ENCODE measurements at places on chromosomes 6 and 20. TPM values are rescaled to one million over a fixed set of nuclear protein-coding genes. Genes with fewer than 3 reads are reported as not detected.

GRCh38 chr6:155542036-155542435 lies 86.4 kb upstream of the NOX3 start:
- DNase-seq, result no peak

DNA sequence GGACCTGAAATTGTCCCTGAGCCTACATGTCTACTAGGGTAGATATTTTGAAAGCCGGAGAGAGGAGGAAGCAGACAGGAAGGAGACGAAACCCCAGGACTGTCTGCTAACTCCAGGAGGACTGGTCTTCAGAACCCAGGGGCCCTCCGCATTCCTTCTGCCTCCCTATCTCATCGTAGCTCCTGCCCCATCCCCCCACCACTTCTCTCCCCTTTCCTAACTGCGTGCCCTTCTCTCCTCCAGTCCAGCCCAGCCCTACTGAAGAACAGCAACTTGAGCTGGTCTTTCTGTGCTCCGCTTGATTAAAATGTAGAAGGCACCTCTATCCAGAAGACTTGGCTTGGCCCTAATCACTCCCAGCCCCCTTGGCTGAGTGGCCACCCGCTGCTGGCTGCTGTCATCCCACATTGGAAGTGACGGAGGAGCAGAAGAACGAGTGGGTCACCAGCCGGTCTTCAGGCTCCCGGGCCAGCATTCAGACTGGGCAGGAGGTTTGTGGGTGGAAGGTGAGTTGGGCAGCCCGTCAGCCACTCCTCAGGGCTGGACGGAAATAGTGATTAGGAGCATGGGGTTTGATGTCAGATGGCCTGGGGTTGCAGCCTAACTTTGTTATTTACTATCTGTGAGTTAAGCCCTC lies 28.8 kb upstream of the ANGPT4 start:
- DNase-seq, result no peak

GRCh38 chr6:96832780-96833179 lies 4.5 kb downstream of the GPR63 start:
- no peak for DNase-seq

GRCh38 chr20:37256286-37256685 lies 5.3 kb downstream of the GHRH start:
- no peak for DNase-seq

DNA sequence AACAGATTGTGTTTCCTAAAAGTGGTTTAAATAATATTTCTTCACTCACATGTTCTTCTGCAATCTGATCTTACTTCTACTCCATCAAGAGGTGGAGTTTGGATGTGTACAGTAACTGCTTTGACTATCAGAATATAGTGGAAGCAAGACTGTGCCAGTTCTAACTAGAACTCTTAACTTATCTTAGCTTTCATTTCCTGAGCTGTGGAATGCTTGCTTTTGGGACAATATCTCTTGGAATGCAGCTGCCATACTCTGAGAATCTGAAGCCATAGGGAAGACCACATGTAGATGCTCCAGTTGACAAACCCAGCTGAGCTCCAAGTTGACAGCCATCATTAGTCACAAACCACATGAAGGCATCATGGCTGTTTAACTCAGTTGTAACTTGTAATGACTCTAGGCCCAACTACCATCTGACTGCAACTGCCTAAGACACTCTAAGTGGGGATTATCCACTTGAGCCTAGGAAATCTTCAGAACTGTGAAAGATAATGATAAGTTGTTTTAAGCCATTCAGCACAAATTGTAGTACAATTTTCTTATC lies 40.8 kb upstream of the MAN1A1 start:
- DNase-seq, result no peak

GRCh38 chr20:347317-347639 lies 367 bp downstream of the NRSN2 start:
- no peak for DNase-seq

GRCh38 chr6:31293343-31293742 lies 21.5 kb upstream of the HLA-C start:
- no peak for DNase-seq

DNA sequence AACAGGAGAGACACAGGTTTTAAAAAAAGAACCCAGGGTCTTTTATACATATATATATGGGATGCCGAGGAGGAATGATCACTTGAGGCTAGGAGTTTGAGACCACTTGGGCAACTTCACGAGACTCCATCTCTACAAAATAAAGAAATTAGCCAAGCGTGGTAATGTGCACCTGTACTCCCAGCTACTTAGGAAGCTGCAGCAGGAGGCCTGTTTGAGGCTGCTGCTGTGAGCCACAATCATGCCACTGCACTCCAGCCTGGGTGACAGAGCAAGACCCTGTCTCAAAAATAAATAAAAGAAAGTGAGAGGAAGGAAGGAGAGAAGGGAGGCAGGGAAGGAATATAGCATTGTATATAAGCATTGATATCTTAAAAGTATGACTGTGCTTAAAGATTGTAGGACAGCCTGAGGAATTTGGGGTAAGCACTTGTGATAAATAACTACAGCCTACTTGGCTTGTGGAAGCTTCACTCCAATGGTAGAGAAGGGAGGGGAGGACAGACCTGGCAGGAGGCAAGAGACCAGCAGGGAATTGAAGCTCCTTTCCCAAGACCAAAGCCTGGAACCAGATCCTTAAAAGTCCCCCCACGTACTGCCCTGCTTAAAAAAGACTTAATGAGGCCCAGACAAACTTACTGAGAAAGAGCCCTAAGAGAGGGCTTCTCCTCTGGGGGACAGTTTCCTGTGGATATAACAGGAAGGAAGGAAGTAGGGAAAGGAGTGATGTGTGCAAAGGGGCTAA lies 2.5 kb upstream of the SNTA1 start:
- DNase-seq, result no peak

DNA sequence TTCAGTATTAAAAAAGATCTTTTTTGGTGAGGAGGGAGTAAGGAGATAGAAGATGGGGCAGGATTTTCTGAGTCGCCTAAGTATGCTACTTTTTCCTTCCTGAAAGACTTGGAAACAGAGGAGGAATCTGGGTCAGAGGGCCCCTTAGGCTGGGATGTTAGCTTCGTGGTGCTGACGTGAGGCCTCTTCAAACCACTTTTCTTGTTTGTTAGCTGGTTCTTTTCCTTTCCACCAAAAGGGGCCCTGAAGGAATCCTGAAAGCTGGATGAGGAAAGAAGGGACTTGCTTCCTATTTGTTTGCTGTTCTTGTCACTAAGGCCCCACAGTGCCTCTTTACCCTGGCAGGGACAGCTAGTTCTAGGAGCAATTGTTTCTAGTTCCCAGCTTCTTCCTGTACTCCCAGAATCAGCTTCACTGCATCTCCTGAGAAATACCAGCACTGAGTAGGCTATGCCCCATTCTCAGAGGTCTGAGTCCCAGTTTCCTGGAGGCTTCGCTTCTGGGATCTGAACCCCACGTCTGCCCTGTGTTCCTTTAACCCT lies 2.2 kb upstream of the IL20RA start:
- DNase-seq, result no peak

- no peak for DNase-seq
Measured at GRCh38 chr6:12001706-12002435, 10.2 kb upstream of the HIVEP1 start.

DNA sequence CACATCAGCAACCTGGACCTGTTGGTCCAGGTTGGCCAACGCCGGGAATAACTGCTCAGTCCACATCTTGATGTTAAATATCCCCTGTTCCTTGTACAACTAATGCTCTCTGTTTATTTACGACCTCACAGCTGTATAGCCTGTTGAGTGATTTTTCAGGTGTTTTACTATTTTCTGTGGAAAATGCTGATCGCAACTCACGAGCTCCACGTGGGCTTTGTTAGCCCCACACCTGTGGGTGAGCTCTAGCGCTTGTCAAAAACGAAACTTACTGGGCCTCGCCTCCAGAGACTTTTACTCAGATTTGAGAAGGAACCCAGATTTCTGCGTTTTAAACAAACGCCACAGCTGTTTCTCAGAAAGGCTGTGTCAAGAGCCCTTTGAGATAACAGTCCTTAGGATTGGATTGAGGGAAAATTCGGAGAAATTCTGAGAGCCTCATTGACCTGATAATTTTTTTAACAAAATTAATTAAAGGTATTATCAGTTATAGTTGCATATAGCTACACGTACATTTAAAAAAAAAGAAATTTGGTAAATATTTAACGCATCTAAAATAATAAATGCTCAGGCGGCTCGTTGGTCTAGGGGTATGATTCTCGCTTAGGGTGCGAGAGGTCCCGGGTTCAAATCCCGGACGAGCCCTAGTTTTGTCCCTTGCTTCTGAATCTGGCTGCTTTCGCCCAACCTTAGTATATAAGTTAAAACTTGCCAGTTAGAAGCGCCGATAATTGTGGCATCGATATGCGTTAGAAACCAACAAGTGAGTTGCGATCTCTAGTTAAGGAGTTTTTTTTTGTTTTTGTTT lies 16.7 kb downstream of the HMGN4 start:
- DNase-seq, result no peak

GRCh38 chr20:50333131-50333670 lies 142.6 kb downstream of the CEBPB start:
- no peak for DNase-seq

GRCh38 chr6:70325009-70325408 lies 22.1 kb upstream of the COL9A1 start:
- DNase-seq, result no peak

DNA sequence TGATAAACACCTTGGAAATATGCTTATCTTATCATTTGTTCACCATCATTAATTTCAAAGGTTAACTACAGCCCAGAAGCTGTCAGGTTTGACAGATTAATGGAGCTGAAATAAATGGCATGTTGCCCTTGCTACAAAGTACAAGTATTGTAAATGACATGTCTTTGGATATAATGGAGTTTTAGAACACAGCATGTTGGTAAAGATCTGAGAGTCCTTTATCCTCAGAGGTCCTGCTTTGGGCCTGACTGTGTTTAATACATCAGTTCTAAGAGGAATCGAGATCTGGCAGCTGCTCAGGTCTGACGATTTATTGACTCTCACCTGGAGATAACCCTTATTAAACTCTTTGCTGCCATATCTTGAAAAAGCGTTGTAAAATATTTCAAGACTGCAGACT lies 222.7 kb upstream of the OPRM1 start:
- no peak for DNase-seq

DNA sequence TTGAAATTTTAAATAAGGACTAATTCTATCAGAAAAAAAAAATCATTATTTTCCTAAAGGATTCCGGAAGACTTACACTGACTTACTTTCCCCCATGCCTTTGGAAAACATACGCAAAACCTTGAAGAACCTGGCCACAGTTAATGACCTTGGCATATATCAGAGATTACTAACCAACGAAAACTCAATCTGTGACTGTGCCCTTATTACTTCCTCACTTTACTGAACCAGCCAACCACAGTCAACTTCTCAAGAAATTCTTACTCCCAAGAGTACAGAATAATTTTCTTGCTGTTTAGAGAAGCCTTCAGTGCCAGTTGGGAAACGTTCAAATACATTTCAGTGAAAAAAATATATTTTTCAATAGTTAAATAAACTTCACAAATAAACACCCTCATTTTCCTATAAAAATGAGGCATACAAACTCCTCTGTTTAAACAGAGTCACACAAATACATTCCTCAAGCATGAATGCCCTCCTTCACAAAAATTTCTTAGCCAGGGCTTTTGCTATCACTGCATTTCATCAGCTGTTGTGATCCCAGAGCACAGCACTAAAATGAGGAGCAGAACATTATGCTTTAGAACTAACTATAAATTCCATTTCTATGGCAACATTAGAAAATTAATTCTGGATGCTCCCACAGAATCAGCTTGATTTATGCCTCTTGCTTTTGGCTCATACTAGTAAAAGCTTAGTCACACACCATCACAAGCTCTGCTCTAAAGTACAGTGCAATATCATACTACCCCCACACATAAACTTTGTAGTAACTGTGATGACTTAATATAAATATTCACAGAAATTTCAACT lies 117.6 kb downstream of the DST start:
- DNase-seq, result no peak

- DNase-seq, result no peak
Measured at GRCh38 chr6:110363748-110364147, 5.6 kb upstream of the METTL24 start.

- no peak for DNase-seq
Measured at GRCh38 chr6:155645325-155645724, 189.7 kb upstream of the NOX3 start.

DNA sequence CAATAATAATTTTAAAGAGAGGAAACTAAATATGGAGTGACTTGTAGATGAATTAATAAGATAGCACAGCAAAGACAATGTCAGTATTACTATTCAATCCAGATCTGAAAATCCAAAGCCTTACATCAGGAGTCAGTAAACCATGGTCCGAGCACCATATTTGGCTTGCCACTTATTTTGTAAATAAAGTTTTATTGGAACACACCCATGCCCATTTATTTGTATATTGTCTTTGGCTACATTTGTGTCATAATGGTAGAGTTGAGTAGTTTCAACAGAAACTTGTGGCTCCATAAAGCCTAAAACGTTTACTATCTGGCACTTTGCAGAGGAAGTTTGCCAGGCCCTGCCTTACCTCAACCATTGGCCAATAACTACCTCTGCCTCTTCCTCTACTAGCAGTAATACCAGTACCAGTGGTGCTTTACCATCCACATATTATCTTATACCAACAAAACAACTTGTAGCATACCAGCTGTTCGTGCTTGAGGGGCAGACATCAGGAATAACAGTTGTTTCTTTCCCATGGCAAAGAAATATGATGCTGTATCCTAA lies 51.8 kb upstream of the SYNJ2 start:
- DNase-seq, result no peak

DNA sequence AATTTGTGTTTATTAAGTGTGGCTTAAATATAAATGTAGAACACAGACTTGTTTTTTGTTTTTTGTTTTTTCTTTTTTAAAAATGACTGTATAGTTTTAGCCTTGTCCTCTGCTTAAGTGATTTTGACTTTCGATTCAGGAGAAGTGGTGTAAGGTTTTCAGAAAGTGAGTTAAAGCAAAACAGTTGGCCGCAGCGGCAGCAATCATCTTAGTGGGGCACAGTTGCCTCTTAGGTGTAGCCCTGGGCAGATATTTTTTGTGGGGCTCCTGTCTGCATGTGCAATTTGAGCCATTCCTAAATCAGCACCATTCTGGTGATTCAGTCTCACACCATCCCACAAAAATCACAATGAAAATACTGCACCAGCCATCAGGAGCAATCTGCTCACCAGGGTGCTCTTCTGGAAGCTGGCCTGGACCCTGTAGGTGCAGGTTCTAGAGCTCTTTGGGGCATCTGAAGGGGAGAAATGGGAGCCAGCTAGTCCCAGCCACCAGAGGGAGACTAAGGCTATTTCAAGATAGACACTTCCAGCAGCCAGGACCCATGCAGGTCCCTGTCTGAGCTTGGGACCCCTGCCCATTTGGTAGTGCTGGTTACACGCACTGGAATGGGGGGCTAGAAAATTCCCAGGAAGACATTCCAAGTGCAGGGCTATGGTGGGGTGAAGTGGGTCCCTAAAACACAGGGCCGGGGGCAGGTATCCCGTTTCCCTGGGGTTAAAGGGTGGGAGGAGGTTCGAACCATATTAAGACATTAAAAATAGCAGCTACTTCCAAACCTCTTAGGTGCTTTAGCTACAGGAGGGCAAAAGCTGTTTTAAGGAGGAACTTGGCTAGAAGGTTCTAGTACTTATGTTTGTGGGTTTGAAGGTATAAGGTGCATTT lies 156.6 kb downstream of the NFATC2 start:
- DNase-seq, result no peak

- DNase-seq, result no peak
Measured at GRCh38 chr6:142602972-142603371, 301.2 kb downstream of the ADGRG6 start.

Gene RBPJL
- total RNA-seq, result not detected

Gene PROKR2
- total RNA-seq, result not detected

Gene MRPL2
- 91.6 TPM for total RNA-seq

Gene CST4
- total RNA-seq, result not detected

Gene SLC22A3
- total RNA-seq, result not detected

Gene PRRT1
- 0.55 TPM for total RNA-seq

Gene HEY2
- 0.09 TPM for total RNA-seq

Gene RBM24
- not detected for total RNA-seq

Gene C6orf141
- total RNA-seq, result not detected

Gene CCM2L
- total RNA-seq, result not detected

Gene DAAM2
- not detected for total RNA-seq
